ENCODE measurements at places on chromosomes 2 and 18.
A peak's percentile ranks its signal among the peaks of the same experiment; 100 is the strongest.

DNA sequence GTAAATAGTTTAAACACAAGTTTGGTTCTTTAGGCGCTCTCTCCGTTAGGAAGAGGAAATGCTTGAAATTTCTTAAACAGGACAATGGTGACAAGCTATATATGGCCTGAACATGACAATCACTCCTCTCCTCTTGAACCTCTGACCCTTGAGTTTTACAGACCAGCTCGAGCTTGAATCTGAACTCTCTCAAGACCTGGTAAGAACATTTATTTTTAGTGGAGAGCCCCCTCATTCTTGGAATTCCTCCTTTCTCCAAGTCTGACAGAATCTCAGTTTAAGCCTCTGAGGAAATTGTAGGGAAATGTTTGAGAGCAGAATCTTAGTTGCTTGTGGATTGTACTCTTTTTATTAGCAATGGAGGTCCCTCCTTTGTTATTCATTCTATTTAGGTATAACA lies 1293.6 kb upstream of the ZEB2 start:
- H3K4me1 ChIP-seq = no peaks in the 10 kb centered on the region
- H3K4me3 ChIP-seq = no peak overlapping the region
- no peak overlapping the region for H3K27ac ChIP-seq
- no peaks in the 10 kb centered on the region for H3K36me3 ChIP-seq

DNA sequence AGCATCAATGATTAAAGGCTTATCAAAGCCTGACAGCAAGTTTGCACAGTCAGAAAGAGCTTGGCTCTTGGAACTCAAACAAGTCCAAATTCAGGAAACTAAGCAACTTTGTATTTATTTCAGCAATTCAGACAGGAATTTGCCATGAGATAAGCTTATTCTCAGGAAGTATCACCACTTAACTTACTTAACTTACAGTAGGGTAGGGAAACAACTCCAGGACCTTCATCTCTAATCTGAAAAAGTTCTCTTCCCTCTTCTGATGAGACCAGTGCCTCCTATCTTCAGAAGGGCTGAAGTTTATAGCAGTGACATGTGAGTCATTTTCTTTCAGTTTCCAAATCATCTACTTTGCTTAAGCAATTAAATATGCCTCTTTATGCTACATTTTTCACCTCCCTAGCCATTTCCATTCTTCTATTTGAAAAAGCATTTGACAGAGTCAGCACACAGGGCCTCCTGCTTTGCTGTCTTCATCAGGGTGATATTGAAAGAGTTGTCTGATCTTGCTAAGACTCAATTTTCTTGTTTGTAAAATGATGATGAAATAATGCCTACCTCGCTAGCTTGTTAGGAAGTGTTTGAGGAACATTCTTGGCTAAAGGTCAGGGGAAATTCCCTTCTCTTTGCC lies 389.5 kb downstream of the RND3 start:
- no peak overlapping the region for H3K4me3 ChIP-seq
- no peak for DNase-seq
- H3K36me3 ChIP-seq = no peaks in the 10 kb centered on the region
- no peaks in the 10 kb centered on the region for H3K27me3 ChIP-seq
- no peak overlapping the region for H3K27ac ChIP-seq

- H3K4me1 ChIP-seq = peaks cover 14% of the 10 kb centered on the region
- peaks cover 12% of the 10 kb centered on the region for H3K36me3 ChIP-seq
- H3K27me3 ChIP-seq = no peaks in the 10 kb centered on the region
- peak overlapping the region; percentile 38 for H3K27ac ChIP-seq
- H3K4me3 ChIP-seq = peak overlapping the region; percentile 88
Measured at GRCh38 chr2:27322301-27322765, 564 bp downstream of the MPV17 start.

DNA sequence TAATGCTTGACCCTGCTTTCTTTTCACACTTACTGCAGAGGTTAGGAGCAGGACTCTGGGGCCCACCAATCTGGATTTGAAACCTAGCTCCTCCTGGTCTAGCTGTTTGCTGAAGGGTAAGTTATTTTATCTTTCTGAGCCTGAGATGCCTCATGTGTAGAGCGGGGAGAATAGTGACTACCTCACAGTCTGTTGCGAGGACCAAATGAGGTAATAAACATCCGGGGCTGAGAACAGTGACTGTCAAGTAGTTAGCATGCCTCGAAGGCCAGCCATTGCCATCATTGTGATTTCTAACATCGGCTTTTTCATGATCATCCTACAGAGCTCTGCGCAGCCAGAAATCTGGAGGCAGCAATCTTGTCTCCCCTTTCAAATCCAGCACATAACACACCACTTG lies 32.9 kb downstream of the PTPRM start:
- H3K27me3 ChIP-seq = no peaks in the 10 kb centered on the region
- no peaks in the 10 kb centered on the region for H3K4me1 ChIP-seq
- H3K27ac ChIP-seq = no peak overlapping the region
- no peaks in the 10 kb centered on the region for H3K36me3 ChIP-seq

GRCh38 chr18:35334212-35334611 lies 10.0 kb downstream of the ZNF24 start:
- DNase-seq = no peak
- no peaks in the 10 kb centered on the region for H3K27me3 ChIP-seq
- H3K36me3 ChIP-seq = peaks cover 63% of the 10 kb centered on the region

GRCh38 chr2:230124757-230125431 lies 56.2 kb upstream of the SLC16A14 start:
- no peak overlapping the region for H3K27ac ChIP-seq
- no peaks in the 10 kb centered on the region for H3K4me1 ChIP-seq
- H3K27me3 ChIP-seq = no peaks in the 10 kb centered on the region
- H3K4me3 ChIP-seq = no peak overlapping the region

Measured in thymus (tissue), 14 donors.